ENCODE measurements at places on chromosomes 6 and 20. TPM values are rescaled to one million over a fixed set of nuclear protein-coding genes. Genes with fewer than 3 reads are reported as not detected.

ARID1B gene
- 72.2 TPM for total RNA-seq

MYO6 gene
- total RNA-seq = 21.8 TPM

HTR1E gene
- 0.19 TPM for total RNA-seq

C4A gene
- total RNA-seq = 2.4 TPM

CST5 gene
- total RNA-seq = not detected

PACRG gene
- total RNA-seq = 1.7 TPM

DEFB132 gene
- not detected for total RNA-seq

All from GM23338 (cell line).